ENCODE measurements at places on chromosomes 6 and 20.
A peak's percentile ranks its signal among the peaks of the same experiment; 100 is the strongest.

- no peak for DNase-seq
These were observed 5.0 kb upstream of the LSM14B start for GRCh38 chr20:62117362-62117646.

DNA sequence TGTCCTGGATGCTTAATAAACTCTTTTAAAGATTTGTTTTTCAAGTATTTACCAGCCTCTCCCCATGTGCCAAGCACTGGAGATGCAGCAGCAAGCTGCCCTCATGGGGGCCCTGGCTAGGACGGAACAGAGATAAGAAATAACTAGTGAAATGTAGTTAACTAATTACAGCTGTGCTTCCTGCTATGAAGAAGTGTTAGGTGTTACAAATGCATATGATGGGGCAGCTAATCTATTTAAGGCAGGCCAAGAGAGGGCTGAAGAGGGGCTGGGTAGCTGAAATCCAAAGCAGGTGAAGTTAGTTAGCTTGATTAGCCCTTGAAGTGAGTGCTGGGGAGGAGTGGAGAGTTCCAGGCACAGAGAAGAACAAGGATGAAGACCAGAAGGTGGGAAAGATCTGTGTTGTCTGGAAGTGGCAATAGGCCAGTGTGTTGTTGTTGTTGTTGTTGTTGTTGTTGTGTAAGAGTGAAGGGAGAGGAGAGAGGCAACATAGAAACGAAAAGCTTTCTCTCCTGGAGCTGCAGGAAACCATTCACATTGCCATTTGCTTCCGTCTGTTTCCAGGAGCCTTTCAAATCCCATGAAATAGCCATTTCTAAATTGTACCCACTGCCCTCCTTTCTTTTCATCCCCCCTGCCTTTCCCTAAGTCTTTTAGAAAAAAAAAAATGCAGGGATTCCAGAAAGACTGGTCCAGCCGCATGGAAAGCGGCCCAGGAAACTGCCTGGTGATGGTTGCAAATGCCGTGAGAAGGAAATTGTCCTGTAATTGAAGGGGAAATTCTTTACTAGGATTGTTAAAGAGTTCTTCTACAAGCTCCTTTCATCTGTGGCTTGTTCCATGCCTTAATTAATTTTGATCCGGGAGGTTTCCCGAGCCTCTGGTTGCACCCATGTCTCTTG, 119.6 kb downstream of the TFAP2C start:
- no peak for DNase-seq

- DNase-seq, result no peak
These were observed 54.3 kb downstream of the ID4 start for GRCh38 chr6:19891451-19891850.

GRCh38 chr6:156777577-156778453, 637 bp downstream of the ARID1B start:
- DNase-seq, result peak; percentile 62

DNA sequence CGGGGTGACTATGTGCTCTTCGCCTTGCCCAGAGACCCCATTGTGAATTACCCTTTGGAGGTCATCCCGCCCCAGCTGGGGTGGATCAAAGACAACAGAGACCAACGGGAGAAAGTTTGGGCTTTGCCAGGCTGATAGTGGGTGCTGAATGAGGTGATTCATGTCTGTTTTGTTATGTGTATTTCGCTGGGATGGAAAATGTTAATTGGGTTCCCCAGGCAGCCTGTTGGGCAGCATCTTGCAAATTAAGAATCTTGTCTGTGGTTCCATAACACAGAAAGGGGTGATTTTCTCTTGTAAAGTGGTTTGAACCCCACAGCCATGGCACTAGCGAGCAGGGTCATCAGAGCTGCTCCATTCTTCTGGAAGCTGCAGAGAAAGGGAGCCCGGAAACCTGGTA, 63.1 kb upstream of the UNC93A start:
- no peak for DNase-seq

- DNase-seq, result peak; percentile 26
These were observed 88.8 kb downstream of the MAP3K4 start for GRCh38 chr6:161080263-161080970.

- no peak for DNase-seq
These were observed 76.1 kb downstream of the SULF2 start for GRCh38 chr20:47708953-47709833.

DNA sequence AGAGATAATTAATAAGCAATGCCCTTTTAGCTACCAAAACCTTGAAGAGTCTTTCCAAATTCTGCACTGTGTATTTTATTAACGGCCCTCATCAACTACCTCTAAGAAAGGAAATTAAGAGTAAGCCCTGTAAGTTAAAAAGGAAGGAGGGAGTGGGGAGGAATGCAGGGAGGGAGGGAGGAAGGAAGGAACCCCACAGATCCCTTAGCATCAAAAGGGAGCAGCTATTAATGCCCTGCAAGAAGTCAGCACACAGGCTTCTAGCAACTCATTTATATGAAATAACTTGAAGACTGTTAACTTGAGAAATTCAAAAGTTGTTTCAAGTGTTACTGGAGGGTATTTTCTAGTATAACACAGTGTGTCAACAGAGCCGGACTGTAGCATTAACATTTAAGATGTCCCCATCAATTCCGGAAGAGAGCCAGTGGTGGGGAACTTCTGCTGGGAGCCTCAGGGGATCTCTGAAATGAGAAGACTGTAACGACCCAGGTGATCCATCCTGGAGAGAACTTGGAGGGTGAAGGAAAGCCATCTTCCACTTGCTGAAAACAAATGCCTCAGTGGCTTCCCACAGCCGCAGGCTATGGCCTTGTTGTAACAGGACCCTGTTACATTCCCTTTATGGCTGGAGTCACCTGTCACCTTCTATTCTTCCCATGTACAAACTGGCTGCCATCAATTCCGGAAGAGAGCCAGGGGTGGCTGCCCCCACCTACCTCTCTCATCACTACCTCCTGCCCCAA, 33.2 kb downstream of the SLC22A23 start:
- no peak for DNase-seq

DNA sequence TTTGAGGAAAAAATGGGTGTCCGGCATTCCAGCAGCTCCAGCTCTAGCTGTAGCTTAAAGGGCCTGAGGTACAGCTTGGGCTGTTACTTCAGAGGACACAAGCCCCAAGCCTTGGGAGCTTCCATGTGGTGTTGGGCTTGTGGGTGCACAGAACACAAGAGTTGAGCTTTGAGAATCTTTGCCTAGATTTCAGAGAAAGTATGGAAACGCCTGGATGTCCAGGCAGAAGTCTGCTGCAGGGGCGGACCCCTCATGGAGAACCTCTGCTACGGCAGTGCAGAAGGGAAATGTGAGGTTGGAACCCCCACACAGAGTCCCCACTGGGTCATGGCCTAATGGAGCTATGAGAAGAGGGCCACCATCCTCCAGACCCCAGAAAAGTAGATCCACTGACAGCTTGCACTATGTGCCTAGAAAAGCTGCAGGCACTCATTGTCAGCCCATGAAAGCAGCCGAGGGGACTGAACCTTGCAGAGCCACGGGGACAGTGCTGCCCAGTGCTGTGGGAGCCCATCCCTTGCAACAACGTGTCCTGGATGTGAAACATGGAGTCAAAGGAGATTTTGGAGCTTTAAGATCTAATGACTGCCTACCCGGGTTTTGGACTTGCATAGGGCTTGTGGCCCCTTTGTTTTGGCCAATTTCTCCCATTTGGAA, 90.6 kb downstream of the QKI start:
- no peak for DNase-seq

- DNase-seq, result no peak
These were observed 10.6 kb upstream of the EXOC2 start for GRCh38 chr6:703552-703951.

- DNase-seq, result no peak
These were observed 20.1 kb upstream of the HLA-B start for GRCh38 chr6:31377029-31377428.

GRCh38 chr6:154709621-154710020, 23.6 kb upstream of the SCAF8 start:
- no peak for DNase-seq

DNA sequence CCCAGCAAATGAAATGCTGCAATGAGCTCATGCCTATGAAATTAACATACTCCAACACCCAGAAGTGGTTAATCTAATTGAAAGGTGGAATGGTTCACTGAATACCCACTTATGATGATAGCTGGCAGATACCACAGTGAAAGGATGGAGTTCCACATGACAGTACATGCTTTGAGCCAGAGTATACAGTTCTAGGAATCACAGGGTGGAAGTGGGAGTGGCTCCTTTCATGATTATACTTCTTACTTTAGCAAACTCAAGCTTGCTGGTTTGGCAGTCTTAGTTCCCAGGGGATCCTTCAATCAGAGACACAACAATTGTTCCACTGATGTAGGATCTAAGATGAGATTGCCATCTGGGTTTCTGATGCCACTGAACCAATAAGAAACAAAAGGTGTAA, 21.5 kb downstream of the CD164 start:
- DNase-seq, result no peak

- no peak for DNase-seq
These were observed 13.5 kb downstream of the ZMYND8 start for GRCh38 chr20:47343007-47343472.

GRCh38 chr20:10665791-10666190, 8.0 kb downstream of the JAG1 start:
- DNase-seq, result no peak

DNA sequence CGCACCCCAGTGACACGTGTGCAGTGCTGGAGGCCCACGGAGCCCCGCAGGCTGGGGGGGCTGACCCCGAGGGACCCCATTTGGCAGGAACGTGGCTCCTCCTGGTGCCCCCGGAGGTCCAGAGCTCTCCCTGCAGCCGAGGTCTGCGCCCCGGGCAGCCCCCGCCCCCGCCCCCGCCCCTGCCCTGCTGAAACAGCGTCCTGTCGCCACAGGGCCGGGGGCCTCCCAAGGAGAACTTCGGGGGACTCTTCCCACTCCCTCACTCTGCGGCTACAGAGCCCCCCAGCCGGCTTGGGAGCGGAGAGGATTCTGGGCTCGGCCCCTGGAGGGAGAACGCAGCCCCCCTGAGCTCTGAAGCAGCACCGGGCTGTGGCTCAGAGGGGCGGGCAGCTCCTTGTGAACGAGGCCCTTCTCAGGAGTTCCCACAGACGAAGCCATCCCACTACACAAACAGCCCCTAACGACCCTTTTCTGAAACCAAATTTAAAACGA, 115.2 kb downstream of the DLL1 start:
- no peak for DNase-seq

DNA sequence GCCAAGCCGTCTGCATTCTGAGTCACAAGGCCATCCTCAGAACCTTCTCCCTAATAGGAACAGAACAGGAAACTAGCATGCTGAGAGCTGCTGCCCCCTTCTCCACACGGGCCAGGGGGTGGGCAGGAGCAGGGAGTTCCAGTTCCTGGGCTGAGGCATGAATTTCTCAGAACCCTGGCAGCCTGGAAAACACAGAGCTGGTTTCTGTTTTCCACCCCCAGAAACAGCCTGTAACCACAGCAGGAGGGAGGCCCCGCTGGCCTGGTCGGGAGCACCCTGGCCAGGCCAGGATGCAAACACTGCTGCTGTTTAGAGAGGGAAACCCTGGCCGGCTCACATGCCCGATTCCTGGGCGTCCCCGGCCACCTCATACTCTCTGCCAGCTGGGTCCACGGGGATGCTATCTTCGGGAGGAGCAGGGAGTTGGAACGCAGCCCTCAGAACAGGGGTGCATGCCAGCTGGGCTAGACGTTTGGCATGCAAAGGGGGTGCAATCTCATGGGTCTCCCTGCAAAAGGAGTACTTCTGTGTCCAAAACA, 130.1 kb downstream of the NFATC2 start:
- no peak for DNase-seq

DNA sequence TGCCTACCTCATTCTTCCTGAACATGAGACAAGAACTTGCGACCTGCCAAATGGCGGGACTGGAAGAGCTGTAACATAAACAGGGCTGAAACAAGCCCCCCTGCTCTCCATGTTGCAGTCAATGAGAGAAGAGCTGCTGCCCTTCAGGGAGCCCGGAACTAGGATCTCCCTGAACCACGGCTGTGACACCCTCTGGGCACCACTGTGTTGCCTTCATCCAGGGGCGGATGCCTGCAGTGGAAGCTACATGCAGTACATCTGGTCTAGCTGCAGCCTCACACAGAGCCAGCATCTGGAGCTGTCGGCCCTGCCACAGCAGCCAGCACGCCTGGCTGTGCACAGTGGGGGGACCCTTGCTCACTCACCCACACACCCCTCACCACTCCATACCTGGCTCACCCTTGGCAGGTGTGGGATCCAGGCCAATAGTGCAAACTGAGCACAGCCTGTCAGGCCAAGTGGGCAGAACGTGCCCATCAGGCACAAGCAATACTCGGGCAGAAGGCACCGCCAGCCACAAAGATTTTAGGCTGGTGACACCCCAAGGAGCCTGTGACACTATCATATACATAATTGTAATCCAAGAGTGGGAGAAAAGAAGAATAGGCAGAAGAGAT, 451.3 kb downstream of the HTR1B start:
- DNase-seq, result no peak

GRCh38 chr6:123333000-123333756, 303.6 kb downstream of the TRDN start:
- DNase-seq, result no peak
